ENCODE measurements at places on chromosomes 3 and 15.

GRCh38 chr3:106232956-106233355 is 364.1 kb upstream of the CBLB start:
- no peak for DNase-seq

DNA sequence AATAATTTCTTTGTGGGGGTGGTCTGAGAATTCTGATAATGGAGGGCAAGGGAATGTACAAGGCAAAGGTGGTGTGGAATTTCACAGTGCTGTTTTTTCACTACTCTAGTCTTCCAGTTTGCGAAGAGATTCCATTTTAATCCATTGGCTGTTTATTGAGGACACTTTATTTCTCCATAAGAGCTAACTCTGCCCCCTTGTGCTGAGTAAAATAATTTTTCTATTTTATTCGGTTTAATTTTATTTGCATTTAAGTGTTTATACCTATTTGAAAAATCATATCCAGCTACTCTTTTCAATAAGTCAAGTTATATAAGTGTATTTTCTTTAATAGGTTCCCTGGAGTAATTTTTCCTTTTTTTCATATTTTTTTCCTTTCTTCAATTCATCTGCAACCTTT is 840.1 kb downstream of the TUSC7 start:
- no peak for DNase-seq

- no peak for DNase-seq
Measured at GRCh38 chr3:103786296-103786695, 1351.5 kb downstream of the ZPLD1 start.

DNA sequence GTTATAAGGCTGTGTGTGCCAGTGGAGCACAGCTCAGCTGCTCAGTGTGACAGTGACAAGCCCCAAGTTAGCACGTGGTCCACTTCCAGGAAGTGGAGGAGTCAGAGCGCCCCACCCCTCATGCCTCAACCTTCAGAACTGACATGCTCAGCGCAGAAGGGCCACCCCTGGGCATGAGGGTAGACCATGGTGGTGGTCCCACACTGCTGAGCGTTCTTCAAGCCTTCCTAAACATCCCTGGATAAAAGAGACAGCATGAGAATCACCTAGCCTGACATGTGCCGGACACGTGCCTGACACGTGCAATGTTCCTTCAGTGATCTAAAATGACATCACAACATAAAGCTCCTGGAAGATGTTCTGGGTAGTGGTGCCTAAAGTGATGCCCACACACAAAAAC is 16.8 kb downstream of the ATP10A start:
- no peak for DNase-seq

DNA sequence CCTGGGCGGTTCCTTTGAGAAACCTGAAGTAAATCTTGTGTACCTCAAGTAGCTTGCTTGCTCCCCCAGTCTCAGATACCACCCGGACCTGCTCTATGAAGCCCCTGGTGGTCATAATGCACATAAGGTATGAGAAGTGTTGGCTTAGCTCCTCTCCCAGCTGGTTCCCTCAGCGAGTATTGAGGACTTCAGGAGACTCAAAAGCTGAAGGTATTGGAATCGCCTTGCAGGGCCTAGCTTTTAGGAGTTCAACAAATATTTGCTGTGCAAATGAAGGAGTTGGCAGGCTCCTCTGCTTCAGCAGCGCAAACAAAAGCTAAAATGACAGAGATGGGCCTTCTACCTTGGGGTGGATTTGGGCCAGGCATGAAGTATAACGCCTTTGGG is 1.7 kb downstream of the CMTM8 start:
- no peak for DNase-seq

- DNase-seq: no peak
Measured at GRCh38 chr3:179958143-179958542, 78.6 kb downstream of the PEX5L start.

GRCh38 chr15:101433396-101433795 is 56.1 kb downstream of the PCSK6 start:
- no peak for DNase-seq

- no peak for DNase-seq
Measured at GRCh38 chr3:89954137-89954536, 846.7 kb downstream of the EPHA3 start.

DNA sequence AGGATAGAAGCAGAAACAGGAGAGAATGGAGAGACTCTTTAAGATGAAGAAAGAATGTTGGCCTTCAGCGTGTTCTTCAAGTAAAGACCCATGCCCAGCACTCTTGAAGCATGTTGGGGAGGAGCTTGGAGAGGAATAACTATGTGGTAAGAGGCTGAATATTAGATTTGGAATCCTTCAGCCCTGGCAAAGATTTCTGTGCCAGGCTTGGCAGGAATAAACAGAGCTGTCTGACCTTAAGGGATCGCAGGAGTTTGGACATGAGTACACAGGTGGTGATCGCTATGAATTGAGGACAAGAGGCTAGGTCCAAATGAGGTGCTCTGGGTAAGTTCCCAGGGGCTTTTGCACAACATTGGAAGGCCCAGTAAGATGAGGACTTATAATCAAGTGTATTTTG is 132.6 kb upstream of the TBL1XR1 start:
- DNase-seq: no peak

DNA sequence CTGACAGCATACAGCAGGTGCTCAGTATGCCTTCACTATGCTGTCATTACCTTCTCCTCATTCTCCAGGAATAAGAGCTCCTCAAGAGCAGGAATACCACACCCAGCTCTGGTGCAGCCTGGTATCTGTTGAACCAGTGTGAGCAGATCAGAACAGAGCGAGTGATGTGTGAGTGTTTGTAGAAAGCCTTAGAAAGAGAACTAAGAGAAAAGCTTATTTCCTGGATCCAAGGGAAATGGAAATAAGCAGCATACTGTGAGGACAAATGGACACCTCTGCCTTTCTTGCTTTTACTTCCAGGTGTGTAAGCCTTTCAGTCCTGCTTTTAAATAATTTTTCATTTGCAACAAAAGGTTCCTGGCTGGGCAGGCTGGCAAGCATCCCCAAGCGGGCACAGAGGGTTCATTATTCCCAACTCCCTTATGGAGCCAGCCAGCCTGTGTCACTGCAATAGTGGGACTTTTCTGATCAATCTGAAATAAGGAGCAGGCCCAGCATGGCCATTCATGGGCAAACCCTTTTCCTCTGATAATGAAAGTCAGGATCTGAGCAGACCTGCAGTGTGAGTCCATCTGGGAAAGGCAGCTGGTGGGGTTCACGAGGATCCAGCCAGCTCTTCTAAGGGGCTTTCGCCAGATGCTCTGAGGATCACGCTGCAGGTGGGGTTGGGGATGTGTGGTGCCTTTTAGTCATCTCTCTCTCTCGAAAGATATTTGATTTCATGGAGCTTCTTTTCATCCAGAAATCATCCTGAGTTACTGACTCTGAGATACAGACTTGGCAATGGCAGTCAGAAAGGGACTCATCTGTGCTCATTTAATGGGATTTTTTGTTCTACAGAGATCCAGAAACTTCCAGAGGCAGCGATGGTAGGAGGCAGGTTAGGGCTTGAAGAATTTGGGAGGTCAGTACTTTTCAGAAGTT is 594.9 kb upstream of the CFAP20DC start:
- DNase-seq: no peak

- no peak for DNase-seq
Measured at GRCh38 chr3:49928481-49929017, 1.1 kb downstream of the MON1A start.

DNA sequence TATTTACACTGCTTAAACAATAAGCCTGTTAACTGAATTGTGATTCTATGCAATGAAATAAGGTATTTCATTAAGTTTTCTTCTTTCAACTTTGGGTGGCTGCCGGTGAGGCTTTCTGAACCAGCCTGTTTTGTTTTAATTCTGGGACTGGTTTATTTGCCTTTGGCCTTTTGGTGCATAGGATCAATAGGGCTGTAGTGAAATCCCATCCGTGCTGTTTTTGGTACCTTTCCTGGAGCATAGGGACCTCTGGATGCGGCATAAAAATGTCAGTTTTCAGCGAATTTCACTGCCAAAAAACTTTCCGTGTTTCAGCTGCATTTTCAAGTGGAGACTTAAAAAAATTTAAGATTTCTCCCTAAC is 514 bp downstream of the PLS1 start:
- DNase-seq: no peak

GRCh38 chr3:71681224-71681668 is 44.0 kb downstream of the EIF4E3 start:
- DNase-seq: peak; percentile 14

GRCh38 chr3:11626084-11626463 is 17.6 kb downstream of the VGLL4 start:
- no peak for DNase-seq

GRCh38 chr15:57784081-57784511 is 77.6 kb downstream of the POLR2M start:
- no peak for DNase-seq

GRCh38 chr3:27575499-27575898 is 91.3 kb upstream of the SLC4A7 start:
- no peak for DNase-seq

DNA sequence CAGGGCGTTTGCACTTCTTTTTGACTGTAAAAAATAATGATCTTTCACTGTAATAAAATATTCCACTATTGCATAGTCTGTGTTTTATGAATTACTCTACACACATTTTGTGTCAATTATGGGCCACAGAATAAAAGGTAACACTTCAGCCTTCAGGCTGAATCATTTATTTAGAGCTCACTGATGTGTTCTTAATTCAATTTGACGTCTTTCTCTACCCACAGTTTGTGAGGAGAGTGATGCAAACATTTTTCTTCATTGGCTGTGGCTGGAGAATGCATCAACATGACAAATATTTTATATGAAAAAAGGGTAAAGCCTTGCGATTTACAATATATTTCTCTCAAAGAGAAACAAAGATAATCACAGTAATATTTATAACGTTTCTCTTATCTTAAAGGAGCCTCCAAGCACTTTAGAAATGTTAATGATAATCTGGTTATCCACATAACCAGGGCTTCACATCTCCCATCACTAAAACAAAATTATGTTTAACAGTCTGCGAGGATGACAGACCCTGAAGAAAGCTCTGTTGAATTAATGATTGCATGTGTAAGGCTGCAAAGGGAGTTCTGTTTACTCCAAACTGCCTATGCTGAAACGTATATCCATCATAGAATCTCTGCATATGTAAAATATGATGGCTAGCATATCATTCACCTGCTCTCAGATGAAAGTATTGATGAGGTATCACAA is 951.3 kb downstream of the ZPLD1 start:
- no peak for DNase-seq

DNA sequence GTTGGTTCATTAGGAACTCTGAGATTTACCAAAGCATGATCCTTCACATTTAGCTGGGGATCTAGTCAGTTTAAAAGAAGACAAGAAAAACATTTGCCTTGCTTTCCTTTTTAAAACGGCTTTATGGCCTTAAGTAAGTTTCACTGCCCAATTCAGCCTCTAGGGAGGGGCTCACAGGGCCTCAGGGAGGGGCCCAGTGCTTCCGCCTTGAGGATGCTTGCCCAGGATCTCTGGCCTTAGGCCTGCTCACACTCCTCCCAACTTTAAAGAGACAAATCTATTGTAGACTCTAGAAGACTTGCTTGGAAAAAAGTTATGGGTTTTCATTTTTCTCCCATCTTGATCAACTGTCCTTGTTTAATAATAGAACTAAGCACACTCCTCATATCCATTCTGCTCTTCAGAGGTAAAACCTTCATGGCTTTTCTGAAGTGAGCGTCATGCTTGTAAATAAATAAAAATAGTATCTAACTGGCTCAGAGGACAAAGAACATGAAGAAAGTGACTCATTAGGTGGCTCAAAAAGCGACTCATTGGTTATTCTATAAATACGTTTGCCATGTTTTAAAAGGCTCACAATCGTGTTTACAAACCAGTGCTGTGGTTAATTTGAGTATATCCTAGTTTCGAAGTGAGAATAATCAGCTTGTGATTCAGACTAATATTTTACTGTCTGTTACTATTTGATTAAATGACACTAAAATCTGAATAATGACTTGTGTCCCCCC is 13.7 kb downstream of the PDHB start:
- no peak for DNase-seq

DNA sequence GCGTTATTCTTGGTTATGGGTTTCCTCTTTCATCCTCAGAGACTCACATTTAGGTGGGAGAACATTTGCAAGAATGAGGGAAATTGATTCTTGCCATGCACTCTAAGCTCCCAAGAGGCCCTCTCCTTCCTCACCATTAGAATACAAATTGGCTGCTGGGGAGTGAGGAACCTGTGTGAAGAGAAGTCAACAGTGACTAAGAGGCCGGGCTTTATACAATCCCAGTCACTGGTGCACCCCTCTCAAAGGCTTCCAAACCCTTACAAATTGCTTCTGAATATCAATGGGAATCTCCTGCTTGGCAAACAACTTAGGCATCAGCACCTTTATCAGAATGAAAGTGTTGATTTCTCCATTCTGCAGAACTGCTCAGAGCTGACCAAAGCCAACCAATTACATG is 16.5 kb upstream of the RGMA start:
- no peak for DNase-seq

DNA sequence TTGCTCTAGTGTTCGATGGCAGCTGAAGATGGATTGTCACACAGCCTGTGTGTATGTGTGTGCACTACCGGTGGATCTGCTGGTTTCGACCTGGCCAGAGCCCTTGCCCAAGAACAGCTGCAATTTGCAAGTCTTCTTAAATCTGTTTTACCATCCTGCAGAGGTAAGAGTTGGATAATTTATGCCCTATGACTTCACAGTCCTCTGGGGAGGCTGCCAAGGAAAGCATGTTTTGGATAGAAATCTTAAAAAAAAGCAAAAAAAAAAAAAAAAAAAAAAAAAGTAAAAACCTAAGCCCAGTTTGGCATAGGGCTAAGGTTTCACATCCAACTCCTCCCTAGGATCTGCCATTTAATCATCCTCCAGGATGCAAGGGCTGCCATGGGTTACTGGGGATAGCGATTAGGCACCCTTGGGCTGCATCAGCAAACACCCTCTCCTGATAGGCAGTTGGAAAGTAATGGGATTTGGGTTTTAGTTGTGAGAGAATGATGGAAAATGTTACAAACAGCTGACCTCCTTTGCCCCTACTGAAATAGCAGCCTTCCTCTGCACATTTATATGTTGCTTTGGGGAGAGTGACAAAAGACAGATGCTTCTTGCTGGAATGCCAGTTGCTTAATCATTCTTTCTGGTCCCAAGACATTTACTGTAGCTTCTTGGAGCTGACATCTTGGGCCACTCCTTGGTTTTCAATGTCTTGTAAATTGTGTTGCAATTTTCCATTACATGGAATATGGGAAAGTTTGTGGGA is 35.4 kb downstream of the CD200R1L start:
- no peak for DNase-seq

Measured in GM18507 (cell line).